ENCODE measurements at places on chromosomes 1 and 21.

- DNase-seq: no peak
Observed at GRCh38 chr1:233652526-233652925, 38.6 kb downstream of the KCNK1 start.

DNA sequence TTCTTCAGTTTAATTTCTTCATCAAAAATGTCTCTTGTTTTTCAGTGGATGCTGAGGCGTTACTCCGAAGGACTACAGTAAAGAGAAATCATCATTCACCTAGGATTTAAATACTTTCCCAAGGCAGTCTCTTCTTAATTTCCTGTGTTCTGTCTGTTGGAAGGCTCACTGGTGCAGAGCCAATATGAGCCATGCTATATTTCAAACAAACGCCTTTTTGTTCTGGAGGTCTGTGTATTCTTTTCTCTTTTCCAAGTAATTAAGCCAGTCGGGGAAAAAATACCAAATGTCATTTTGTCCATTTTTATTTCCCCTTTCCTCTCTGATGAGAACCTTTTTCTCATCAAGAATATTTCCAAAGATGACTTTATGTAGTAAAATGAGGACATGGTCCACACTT lies 206.5 kb downstream of the RWDD3 start:
- DNase-seq: no peak

DNA sequence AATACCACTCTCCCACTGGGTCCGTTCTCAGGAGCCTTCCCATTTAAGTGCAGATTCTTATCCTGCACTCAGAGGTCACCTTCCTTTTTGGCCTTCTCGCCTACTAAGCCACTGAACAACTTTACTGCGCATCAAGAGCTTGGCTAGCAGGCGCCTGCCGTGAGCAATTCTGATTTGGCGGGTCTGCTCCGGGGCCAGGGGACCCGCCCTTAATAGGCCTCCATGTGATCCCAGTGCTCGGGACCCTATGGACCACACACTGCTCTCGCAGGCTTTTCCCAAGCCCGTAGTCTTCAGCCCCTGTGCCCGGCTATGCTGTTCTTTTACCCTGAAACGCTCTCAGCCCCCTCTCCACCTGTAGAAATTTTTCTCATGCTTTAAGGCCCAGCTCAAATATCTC lies 45.1 kb downstream of the BCL9 start:
- no peak for DNase-seq

- no peak for DNase-seq
Observed at GRCh38 chr1:207308451-207309190, 12.9 kb upstream of the CD55 start.

DNA sequence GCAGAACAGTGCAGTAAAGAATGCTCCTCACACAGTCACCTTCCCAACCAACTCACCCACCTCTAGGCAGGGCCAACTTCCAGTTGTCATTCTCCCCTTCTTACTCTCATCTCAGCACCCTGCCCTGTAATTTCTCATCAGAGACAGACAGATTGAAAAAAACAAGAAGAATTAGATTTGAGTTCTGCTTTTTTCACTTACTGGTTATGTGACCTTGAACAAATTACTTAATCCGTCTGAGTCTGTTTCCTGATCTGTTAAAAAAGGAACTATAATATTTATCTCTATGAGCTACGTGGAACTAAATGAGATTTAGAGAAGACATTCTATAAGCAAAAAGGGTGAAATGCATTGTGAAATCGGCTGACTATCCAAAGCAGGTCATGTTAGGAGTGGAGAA lies 330.3 kb downstream of the ZNF326 start:
- DNase-seq: no peak

DNA sequence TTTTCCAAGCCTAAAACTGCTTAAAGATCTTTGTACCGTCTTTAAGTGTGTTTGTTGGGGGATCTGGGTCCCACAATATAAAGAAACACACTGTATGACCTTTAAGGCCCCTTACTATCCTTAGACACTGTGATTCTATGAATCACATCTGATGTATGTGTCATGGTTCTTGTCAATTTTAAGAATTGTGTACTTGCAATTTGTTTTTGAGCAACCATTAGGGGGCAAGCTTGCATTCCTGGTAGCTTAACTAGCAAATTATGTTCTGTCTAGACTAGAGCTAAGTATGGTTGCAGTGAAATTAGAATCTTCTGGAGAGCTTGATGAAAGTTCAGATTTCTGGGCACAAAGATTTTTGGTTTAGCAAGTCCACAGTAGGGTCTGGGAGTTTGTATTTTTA lies 219.5 kb downstream of the TPR start:
- DNase-seq: peak; percentile 89

- DNase-seq: no peak
Observed at GRCh38 chr21:21286170-21286798, 288.1 kb downstream of the NCAM2 start.

GRCh38 chr21:28832715-28833061 lies 160.0 kb downstream of the LTN1 start:
- no peak for DNase-seq

DNA sequence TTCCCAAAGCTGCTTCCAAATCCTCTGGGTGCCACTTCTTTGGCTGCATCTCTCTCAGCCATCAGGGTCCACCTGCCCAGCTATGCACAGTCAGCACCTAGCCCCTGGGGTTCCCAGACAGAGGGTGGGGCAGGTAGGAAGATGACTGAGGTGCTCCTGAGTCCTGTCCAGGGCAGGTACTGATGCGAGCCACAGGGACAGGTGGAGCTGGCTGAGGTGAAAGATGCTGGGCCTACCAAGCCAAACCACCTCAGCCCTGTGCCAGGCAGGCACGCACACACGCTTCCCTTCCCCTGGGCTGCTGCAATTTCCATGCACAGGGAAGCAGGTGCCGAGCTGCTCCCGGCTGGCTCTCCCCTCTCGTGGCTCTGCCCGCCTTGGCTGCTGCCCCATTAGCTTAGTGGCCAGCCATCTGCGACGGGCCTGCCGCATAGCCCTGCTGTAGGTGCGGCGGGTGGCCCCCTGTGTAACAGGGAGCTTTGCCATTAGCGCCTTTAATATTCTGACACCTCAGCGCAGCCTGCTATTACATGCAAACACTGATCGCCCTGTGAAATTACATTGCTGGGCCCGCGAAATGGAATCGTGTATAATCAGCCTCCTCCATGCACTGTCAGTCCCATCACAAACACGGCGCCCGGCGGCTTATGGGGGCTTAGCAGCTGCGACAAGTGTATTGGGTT lies 38.9 kb downstream of the DMAP1 start:
- DNase-seq: no peak

GRCh38 chr1:151867765-151868411 lies 14.4 kb upstream of the THEM5 start:
- DNase-seq: peak; percentile 90

GRCh38 chr1:182170891-182171461 lies 109.5 kb upstream of the ZNF648 start:
- no peak for DNase-seq

GRCh38 chr1:108829498-108829916 lies 27.4 kb downstream of the AKNAD1 start:
- DNase-seq: peak; percentile 89

DNA sequence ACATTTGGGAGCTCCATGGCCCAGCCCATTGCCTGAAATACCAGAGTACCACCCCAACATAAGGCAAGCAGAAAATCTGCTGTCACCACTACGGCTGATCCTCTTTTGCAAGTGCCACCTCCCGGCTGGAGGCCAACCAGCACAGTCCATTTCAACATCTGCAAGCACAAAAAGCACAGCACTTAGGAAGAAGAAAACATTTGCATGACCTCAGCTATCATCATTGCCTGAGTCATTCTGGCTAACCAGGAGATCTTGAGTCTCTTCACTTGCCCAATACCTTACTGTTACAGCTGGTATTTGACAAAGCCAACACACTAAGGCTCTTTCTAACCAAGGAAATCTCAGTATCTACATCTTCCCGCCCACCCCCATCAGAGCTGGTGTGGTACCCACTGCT lies 55.9 kb downstream of the NEK7 start:
- peak; percentile 99 for DNase-seq

DNA sequence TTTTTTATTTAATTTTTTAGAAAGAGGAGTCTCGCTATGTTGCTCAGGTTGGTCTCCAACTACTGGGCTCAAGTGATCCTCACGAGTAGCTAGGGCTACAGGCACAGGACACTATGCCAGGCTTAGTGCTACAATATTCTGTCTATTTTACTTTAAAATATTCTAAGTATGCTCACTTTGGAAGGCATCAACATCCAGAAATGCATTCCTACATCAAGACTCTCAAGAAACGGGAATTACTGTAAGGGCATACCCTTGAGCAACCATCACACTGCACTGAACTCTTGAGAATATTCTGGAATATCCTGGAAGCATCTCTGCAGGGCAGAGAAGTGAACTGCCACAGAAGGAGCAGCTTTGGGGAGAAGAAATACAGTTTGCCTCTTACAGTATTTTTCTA lies 565 bp upstream of the DMRTB1 start:
- no peak for DNase-seq

GRCh38 chr1:93612510-93612909 lies 69.1 kb downstream of the BCAR3 start:
- DNase-seq: no peak

DNA sequence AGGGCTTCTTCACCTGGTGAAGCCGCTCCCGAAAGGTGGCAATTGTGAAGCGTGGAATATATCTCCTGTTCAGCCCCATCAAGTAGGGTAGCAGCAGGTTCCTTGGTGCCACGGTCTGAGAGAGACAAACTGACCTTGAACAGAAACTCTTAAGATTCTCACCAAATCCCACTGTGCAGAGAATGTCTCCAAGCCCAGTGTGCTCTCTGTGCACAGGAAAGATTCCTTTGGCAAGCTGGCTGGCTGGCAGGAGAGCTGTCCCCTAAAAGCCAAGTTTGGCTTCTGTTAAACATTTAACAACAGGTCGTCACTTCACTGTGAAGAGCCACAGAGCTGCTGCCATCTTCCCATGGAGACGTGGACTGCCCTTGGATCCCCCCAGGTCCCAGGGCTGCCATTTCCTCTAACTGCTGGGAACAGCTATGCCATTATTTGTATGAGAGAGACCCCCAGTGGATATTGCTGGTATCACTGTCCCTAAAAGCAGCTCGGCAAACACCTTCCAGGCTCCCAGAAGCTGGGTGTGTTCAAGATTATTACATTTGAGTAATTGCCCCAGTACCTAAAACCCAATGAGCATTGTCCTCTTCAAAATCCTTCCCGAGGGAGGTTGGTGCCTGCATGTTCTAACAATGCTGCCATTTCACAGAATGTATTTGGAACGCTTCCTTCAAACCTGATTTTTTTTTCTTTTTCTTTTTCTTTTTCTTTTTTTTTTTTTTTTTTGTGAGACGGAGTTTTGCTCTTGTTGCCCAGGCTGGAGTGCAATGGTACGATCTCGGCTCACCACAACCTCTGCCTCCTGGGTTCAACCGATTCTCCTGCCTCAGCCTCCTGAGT lies 71.8 kb downstream of the CD58 start:
- peak; percentile 71 for DNase-seq

- no peak for DNase-seq
Observed at GRCh38 chr1:51210055-51210454, 26.0 kb upstream of the RNF11 start.

DNA sequence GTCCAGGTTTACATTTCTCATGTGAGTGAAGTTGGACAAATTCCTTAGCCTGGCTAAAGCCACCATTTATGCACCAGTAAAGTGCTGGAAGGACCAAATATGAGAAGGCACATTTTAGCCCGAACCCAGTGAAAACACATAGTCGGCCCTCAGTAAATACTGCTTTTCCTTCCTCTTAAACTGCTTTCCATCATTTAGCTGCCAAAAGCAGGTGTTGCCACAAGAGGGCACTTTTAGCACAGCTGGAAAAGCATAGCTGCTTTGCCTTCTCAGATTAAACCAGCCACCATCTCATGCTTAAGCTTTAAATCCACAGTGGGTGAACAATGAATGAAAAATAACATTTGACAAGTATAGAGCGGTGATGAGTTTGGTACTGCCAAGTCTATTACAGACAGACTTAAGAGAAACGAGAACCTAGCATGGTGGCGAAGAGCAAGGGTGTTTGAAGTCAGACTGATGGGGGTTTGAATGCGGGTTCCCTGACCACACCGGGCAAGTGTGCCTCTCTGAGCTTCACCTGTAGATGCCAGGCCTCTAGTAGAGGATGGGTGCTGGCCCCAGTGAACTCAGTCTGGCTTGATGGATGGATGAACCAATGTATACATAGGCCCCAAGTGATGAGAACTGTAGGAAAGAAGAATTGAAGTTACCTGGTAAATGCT lies 57.8 kb downstream of the SLC35D1 start:
- DNase-seq: peak; percentile 75

- no peak for DNase-seq
Observed at GRCh38 chr1:156691191-156691590, 14.0 kb upstream of the NES start.

- no peak for DNase-seq
Observed at GRCh38 chr1:184958554-184959353, 15.6 kb downstream of the NIBAN1 start.

DNA sequence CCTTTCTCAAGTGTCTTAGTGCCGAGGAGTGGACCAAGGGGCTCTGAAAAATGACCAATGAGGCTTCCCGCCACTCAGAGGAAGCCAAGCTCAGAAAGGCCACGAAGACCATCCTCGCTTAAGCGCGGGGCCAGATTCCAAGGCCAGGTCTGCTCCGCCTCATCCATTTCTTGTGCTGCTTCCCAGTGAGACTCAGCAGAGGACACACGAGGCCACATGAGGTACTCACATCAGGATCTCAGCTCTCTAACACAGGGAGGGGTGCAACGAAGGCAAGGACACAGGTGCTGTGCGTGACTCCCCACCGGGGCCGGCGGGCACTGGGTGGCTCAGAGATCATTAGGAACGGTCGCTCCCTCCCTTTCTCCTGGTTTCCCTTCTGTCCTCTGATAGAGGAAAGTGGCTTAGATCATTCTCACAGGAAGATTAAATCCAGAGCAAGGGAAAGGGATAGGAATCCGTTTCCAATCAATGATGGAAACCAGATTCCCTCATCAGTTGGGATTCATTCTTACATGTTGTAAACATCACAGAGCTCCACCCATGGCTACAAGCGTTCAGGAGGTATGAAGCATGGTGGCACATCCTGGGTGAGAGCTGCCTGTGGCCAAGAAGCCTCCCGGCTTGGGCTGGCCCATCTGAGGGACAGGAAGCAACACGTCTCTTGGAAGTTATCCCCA lies 46.7 kb downstream of the CAPZB start:
- DNase-seq: peak; percentile 69

GRCh38 chr1:75310067-75310466 lies 175.9 kb downstream of the LHX8 start:
- no peak for DNase-seq

Measured in fibroblast of mammary gland (primary cell).